ENCODE measurements at places on chromosomes 4 and X.

- no peak for DNase-seq
These were observed 28.9 kb downstream of the TIGD2 start for GRCh38 chr4:89140168-89140759.

- DNase-seq = no peak
These were observed 145.6 kb downstream of the SPATA18 start for GRCh38 chr4:52196606-52197130.

- no peak for DNase-seq
These were observed 154.6 kb downstream of the GUCY2F start for GRCh38 chrX:109327251-109327650.

- no peak for DNase-seq
These were observed 8.5 kb downstream of the PPP1R3F start for GRCh38 chrX:49278081-49278480.

GRCh38 chrX:145393702-145394235 is 146.5 kb downstream of the SPANXN1 start:
- no peak for DNase-seq

GRCh38 chr4:74906771-74907170 is 26.1 kb upstream of the PARM1 start:
- no peak for DNase-seq

DNA sequence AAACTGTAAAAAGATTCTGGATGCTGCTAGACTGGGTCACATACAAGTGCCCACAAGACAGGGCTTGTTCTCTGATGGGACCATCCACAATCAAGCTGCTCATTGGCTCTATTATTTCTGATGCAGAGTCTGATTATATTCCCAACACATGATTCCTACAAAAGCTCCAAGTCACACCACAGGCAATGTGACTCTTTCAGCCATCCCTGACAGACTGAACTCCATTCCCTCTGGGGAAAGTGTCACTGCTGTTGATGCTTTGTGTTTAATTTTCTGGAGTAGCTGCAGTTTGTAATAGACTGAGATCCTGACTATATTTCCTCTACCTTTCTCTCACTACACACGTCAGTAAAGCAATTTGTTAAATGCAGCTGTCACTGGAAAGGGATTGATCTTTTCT is 55.4 kb upstream of the BCLAF3 start:
- no peak for DNase-seq

DNA sequence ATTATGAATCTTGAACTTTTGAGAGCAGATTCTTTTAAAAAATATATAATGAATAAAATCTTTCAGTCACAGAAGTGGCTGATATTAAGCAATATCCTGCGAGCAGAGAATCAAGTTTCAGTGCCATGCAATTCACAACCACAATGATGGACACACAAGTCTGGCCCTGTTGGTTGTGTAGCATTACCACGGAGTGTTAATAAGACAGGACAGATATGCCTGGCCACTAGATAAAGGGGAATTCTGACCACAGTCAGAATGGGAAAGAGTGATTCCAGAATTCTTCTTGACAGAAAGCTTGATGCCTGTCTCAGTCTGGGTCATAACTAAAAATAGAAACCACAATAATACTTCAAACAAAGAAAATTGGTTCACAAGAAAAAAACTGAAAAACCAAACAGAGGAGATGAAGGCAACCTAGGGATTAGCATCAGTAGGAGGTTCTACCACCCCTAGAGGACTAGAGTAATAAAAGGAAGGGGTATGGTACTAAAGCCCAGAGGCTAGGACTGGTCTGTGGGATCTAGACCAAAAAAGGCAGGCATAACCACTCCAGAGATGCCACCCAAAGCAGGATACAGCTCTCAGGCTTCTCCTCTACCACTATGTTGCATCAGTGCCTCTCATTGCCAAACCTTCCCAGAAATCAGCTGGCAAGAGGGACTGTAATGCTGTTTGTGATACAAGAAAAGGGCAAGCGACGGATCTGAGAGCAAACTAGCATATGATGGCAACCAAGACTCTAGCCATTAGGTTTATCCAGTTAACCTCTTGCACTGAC is 59.0 kb downstream of the RNF150 start:
- DNase-seq = no peak

DNA sequence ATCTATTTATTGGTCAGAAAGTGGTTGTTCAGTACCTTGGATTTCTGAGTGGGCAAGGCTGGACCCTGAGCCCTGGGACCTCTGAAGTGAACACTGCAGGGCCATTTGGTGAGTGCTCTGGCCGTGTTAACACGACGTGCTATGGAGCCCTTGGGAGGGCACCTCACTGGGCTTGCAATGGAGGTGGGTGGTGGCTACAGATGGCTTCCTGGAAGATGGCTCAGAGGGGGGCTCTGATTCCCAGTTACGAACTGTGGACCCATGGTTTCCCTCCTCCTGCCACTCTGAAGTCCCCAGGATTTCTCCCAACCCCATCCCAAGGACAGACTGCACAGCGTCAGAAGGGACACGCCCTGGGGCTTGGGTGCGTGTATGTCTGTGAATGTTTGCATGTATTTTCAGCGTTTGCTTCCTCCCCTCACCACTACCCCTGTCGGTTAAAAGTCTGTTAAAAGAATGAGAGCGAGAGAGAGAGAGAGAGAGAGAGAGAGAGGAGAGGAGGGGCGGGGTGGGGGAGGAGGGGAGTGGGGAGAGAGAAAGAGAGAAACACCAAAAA is 3.7 kb upstream of the RHOH start:
- DNase-seq = no peak

- DNase-seq = no peak
These were observed 21.1 kb downstream of the SMIM14 start for GRCh38 chr4:39617534-39617933.

GRCh38 chrX:51874123-51874522 is 19.3 kb upstream of the MAGED1 start:
- DNase-seq = no peak

DNA sequence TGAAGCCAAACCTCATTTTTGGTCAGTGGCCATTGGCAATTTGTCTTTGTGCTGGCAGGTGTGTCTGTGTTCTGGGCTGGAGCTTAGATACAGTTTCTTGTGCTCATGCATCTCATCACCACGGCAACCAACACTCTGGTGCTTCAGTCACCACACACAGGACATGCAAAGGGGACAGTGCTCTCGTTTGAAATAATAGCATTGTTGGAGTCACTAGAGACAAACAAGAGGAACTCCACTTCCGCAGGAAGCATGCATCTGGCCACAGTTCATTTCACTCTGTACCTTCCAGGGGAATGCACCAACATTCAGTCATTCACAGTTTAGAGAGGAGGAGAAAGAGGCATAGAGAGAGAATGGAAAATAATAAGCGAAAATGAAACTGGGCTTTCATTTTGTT is 267.4 kb downstream of the ANK2 start:
- DNase-seq = no peak

DNA sequence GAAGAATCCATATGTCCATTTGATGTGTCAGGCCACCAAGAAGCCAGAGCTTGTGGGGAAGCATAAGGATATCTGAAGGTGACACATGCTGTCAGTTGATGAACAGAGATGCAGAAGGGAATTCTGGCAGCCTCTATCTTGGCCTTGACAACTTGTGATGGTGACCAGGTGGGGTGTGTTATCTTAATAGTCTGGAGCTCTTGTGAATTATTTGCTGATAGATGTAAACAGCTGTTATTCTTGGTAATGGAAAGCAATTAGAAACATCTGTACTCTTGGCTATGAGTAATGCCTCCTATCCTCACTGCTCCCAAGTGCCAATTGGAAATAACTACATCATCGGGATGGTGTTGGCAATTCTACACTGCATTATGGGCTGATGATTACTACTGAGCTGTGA is 51.9 kb downstream of the NAA11 start:
- DNase-seq = no peak

- DNase-seq = no peak
These were observed 23.8 kb upstream of the PLK4 start for GRCh38 chr4:127856813-127857447.

DNA sequence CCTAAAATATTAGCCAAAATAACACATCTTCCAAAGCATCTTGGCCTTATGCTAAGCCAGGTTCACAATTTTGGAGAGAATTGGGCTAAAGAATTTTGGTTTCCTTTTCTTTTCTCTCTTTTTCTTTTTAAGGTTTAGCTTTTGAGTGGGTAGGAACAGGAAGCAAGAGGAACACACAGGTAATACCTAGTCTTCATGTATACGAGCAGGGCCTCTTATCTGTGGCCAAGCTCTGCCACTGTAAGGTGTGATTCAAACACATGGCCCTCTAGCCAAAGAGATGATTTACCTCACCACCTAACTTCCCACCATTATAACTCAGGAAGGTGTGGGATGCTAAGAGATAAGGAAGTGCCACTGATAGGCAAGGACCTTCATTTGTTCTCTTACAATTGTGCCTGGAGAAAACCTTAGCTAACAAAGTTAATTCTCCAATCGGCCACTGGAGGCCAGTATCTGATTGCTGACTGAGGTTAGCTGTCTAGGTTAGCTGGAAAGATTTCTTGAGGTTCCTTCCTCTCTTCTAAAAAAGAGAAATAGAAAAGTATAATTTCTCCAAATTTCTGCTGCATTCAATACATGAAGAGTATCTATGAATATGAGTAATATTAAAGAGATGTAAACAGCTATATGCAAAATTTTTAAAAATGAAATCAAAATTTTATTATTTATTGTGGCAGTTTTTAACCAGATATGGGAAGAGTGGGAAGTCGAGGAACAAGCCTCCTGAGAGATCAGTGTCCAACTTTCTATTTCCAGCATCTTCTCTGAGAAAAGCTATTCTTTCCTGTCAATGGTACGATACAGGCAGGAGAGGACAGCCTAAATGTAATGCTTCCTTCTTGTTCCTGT is 30.1 kb upstream of the BBS7 start:
- DNase-seq = no peak

- DNase-seq = no peak
These were observed 12.4 kb downstream of the PHKA2 start for GRCh38 chrX:18971506-18971905.

- no peak for DNase-seq
These were observed 2.5 kb downstream of the BMP3 start for GRCh38 chr4:81032771-81033684.

- DNase-seq = no peak
These were observed 19.4 kb downstream of the NIPAL1 start for GRCh38 chr4:48035952-48036351.

- DNase-seq = no peak
These were observed 46.9 kb upstream of the GRXCR1 start for GRCh38 chr4:42845586-42845985.

GRCh38 chr4:102598762-102599374 is 97.7 kb downstream of the NFKB1 start:
- DNase-seq = no peak

GRCh38 chrX:129982300-129983251 is at the start of gene BCORL1:
Gene BCORL1, plus strand, starts transcription at chrX:129982635. Its CDS starts 22,597 bp downstream, at chrX:130005232.
- peak; percentile 84 for DNase-seq

DNA sequence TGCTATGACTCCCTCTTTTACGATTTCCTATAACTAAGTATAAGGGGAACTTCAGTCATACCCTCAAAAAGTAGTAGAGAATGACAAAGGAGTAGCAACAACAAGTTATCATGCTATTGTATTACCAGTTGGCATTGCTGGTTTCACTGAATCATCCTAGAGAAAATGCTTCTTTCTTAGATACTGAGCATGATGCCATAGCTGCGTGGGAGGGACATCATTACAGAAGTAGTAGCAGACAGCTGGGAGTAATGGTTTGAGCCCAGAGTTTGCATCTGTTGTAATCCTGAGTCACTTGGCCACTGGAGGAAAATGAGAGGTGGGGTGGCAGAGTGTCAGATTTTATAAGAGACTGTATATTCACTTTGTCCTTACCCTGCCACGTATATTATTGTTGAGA is 38.6 kb downstream of the MTMR1 start:
- no peak for DNase-seq

GRCh38 chr4:127778102-127778501 is 4.0 kb upstream of the HSPA4L start:
- DNase-seq = no peak

DNA sequence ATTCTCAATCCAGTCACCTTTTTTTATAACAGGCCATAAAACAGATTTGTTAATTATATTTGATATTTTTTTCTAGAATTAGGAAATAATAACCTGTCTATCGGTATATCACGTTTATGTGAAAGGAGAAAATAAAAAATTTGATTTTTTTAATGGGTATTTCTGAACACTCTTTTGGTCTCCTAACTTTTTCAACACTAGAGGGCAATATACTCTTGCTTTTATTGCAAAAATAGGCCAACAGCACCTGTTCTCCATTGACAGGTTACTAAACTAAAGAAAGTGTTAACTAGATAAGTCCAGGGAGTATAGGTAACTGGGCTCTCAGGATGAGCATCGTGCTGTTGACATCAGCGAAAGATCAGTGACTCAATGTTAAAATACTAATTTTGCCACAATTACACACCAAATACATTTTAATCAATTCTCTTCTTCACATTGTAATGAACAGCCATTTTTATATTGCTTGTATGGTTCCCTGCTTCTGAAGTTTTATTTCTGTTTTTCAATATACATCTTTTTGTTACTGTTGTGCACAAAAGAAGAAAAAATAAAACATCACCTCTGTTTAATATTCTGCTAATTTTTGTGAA is 22.8 kb downstream of the NDST4 start:
- DNase-seq = no peak

GRCh38 chr4:108861334-108861733 is 98.5 kb upstream of the ETNPPL start:
- DNase-seq = no peak

GRCh38 chrX:133999031-133999705 is 13.8 kb upstream of the GPC3 start:
- DNase-seq = no peak

- no peak for DNase-seq
These were observed 322.0 kb downstream of the NR3C2 start for GRCh38 chr4:148120216-148120615.

- no peak for DNase-seq
These were observed 119.7 kb upstream of the CXorf51A start for GRCh38 chrX:146934256-146934655.

DNA sequence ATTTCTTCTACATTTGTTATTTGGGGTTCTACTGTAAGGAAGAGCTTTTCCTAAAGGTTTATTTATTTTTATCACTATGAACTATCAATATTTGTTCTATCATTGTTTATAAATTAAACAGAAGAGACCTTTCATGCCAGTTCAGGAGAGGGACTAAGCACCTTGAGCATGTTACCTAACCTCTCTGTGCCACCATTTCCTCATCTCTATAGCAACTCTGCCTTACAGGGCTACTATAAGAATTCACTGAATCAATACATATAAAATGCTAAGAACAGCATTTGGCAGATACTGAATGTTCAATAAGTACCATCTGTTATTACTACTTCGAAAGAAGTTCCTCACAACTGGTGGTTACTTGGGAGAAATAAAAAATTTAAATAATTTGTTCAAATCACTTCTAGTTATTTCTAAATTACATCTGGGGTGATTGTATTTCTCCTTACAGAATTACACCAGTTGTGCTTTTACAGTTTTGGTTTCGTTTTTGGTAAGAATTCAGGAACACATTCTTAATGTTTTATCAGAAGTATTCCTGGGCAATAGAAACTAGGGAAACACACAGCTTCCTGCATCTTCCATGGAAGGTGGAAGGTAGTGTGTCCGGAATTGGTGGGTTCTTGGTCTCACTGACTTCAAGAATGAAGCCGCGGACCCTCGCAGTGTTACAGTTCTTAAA is 32.9 kb downstream of the EREG start:
- no peak for DNase-seq

Measured in T-helper 17 cell (primary cell).